Iris pigment epithelial cell (primary cell): ENCODE measurements at places on chromosomes 12 and 14.

- peak; percentile 7 for DNase-seq
Measured at GRCh38 chr14:48622980-48623379, 947.6 kb upstream of the MDGA2 start.

- peak; percentile 92 for DNase-seq
Measured at GRCh38 chr12:6323340-6323994, 13.0 kb downstream of the PLEKHG6 start.

DNA sequence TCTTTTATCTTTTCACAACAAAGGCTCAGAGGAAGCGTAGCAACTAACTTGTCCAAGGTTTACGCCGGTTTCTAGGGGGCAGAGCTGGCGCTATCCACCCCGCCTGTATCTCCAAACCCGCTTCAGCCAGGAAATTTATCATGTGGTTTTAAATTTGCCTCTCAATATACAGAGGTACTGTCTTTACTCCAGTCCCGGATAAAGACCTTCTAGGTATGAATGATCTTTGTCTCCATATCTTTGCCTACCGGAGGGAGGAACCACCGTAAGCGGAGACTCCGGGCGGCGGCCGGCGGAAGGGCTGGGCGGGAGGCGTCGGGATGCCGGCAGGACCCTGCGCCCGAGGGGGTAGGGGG, 693 bp upstream of the RIMKLB start:
- peak; percentile 57 for DNase-seq

GRCh38 chr14:22512106-22512814, 76.8 kb downstream of the DAD1 start:
- DNase-seq = no peak

- peak; percentile 59 for DNase-seq
Measured at GRCh38 chr14:80216818-80217217, 5.5 kb upstream of the DIO2 start.

DNA sequence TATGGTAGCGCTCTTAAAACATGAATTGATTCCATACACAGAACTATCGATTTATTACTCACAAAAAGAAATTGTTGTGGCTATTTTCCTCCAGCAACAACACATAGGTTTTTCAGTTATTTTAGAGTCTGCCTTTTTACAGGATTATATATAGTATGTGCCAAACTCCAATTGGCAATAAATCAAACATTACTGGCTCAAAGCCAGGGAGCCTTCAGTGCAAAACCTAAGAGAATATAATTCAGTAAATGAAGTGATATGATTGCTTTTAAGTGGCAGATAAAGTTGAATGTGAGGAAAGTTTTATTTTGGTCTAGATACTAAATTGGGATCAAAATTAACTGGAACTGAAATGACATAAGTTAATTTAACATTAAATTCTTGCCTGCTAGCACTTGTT, 234.8 kb downstream of the PIK3C2G start:
- DNase-seq = no peak

DNA sequence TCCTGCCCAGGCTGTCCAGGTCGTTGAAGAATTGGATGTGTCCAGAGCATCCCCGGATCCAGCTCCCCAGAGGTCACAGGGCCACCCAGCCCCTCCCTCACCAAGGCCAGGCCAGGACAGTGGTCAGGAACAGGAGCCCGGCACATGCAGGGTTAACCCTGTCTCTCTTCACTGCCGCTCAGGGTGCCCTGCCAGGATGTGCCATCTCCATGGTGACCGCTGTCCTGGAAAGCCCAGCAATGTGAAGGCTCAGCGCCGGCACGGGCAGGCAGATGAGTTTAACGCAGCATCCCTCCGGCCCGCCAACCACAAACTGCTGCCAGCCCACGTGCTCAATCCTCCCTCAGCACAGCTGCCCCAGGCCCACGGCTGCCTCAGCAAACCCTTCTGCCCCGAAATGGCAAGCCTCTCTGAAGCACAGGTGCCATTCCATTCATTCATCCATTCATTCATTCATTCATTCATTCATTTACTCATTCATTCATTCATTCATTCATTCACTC, 4.4 kb downstream of the TMEM179 start:
- DNase-seq = no peak

DNA sequence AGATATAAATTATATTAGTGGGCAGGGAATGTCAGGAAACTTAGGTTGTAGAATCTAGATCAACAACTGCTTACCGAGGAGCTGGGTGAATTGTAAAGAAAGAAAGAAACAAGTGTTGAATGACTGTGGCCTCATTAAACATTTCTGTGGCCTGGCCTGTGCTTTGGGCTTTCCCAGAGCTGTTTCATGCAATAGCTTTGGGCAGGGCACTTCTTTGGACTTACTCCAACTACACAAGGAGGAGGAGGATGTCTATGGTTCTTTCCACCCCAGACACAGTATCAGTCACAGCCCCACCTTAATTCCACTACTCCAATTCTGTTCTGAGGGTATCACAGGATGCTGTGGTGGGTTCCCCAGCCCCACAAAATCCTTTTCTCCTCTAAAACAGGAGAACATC, 38.0 kb downstream of the DPF3 start:
- peak; percentile 62 for DNase-seq

DNA sequence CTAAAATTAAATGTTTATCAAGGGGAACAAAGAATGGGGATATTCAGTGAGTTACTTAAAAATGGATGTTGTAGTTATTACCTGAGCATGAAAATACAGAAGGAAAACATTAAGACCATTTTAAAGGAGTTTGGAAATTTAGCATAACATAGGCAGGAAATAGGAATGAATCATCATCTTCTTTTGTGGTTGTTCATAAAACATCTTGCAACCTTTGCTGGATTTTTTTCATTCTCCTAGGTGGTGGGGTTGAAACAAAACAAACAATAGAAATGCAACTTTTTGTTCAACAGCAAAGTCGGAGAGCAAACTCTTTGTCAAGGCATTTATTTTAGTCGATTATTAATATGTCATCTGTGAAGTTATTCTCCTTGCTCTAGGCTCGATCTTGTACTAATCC, 275.1 kb downstream of the IPO8 start:
- peak; percentile 61 for DNase-seq
